ENCODE measurements at places on chromosomes 1 and 21.

DNA sequence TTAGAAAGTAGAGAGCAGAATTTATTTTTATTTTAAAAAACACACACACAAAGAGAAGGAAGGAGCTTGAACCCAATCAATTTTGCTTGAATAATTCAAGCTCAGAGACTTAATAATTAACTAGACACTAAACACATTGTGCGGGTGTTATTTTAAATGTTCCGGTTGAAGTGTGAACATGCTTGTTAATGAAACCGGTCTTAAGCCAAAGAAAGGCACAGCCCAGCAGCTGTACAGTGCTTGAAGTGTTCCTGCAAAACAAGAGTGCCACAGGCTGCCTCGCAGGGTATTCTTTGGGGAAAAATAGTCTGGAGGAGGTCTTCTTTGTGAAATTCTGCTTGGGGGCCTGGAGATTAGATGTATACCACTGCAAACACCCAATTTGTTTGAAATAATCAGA, 2.2 kb upstream of the CDC42BPA start:
- DNase-seq: no peak

DNA sequence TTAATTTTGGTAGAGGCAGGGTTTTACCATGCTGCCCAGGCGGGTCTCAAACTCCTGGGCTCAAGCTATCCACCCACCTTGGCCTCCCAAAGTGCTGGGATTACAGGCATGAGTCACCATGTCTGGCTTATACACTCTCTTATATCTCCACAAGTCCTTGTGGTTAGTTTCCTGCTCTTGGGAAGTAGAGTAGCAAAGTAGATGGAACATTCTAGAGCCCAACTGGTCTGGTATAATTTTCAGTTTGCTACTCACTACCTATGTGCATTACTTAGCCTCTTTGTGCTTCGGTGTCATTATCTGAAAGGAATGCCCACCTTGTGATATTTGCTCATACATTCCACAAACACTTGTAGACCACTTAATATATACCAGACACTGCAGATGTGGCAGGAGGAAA, 96.6 kb upstream of the IPO9 start:
- no peak for DNase-seq

GRCh38 chr1:145785547-145785946, 38.3 kb downstream of the RNF115 start:
- peak; percentile 17 for DNase-seq

- peak; percentile 73 for DNase-seq
Measured at GRCh38 chr1:22177354-22178003, 34.6 kb upstream of the WNT4 start.

- DNase-seq: no peak
Measured at GRCh38 chr1:36352910-36353878, 29.7 kb upstream of the EVA1B start.

DNA sequence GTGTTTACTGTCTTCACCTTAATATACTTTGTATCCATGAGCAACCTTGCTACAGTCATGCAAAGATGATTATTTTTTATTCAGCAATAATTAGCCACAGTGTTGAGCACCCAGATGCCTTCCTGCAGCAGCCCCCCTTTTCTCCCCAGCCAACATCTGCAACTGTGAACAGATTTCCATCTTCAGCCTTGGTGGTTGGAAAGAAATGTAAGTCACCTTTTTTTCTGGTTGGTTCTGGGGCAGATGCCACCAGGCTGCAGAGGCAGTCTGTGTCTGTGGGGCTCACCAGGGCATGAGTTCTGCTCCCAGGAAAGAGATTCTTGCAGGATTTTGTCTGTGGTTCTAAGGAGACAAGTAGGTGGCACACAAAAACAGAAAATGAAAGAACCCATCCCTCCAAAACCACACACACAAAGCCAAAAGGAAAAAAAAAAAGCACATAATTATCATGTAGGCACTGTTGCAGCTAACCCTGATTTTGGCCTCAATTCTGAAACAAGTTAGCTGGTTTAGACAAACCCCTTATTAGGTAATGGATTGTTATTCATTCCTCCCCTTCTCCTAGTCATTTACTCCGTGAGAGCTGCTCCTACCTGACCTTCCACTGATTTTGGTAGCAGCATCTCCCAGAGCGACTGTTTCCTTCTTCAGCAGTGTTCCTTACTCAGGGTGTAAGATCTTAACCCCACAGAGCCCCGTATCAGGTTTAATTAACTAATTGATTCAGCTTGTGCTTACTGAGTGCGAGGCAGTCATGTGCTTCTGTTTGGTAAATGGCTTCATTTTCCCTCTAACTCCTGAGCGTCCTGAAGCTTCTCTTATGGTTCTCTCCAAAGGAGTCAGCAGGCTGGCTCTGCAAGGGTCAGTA, 36.5 kb downstream of the GALNT2 start:
- no peak for DNase-seq

DNA sequence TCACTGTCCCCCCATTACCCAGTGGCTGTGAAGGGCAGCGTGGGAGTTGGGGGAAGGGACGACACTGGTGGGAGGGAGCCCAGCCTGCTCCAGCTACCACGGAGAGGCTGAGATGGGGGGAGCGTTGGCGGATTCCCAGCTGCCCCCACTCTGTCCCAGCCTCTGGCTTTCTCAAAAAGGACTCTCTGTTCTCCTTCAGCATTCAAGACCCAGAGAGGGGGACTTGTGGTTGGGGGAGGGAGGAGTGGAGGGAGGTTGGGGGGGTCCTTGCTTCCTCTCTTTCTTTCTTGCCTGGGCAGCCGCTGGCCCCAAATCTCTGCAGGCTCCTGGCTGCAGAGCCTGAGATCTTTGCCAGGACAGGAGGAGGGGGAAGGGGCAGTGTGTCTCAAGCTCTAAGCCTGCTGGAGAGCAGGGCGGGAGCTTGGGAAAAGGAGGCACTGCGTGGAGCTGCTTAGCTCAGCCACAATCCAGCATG, 2.2 kb downstream of the ATP1A2 start:
- DNase-seq: no peak

DNA sequence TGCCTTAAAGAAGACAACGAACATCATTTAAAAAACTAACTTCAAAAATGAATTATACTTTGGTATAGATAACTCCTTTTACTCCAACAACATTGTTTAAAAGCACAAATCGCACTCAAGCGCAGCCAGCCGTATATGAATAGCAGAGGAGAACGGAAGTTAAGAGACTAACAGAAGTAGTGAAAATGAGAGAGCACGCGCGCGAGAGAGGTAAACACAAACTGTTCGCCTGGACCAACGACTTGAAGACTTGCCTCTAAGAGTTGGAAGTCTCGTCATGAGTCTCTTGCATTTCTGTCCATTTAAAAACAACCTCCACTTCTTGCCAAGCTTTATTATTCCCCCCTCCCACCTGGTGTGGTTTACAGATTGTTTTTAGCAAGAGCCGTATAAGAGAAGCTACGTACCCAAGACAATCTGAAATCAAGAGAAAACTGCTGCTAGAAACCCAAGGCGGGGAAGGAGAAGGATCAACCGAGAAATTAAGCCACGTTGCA, 479 bp downstream of the SELENOF start:
- peak; percentile 40 for DNase-seq

GRCh38 chr21:17506951-17507350, 5.9 kb upstream of the CXADR start:
- DNase-seq: no peak

GRCh38 chr1:148383966-148384365, 99.1 kb downstream of the PPIAL4G start:
- DNase-seq: no peak

All from GM10248 (cell line).